ENCODE measurements at places on chromosomes 7 and 10.
A peak's percentile ranks its signal among the peaks of the same experiment; 100 is the strongest.

GRCh38 chr7:18018296-18019215, 9.1 kb downstream of the PRPS1L1 start:
- no peak for DNase-seq

DNA sequence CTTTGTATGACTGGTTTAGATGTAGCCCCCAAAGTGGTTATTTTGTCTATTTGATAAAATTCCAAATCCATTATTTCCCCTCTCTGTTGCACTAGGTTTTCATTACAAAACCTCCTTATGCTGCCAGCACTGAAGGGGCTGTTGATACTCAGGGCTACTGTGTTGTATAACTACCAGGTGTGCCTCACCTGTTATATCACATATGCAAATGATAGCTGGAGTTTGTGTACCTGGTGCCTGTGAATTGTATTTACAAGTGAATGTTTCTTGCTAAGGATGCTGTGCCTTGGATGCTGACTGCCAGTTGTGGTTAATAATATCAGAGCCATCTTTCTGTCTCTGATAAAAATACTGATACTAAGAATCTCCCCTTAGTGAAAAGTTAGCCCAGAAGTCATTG, 84.8 kb upstream of the CCDC6 start:
- DNase-seq, result no peak

DNA sequence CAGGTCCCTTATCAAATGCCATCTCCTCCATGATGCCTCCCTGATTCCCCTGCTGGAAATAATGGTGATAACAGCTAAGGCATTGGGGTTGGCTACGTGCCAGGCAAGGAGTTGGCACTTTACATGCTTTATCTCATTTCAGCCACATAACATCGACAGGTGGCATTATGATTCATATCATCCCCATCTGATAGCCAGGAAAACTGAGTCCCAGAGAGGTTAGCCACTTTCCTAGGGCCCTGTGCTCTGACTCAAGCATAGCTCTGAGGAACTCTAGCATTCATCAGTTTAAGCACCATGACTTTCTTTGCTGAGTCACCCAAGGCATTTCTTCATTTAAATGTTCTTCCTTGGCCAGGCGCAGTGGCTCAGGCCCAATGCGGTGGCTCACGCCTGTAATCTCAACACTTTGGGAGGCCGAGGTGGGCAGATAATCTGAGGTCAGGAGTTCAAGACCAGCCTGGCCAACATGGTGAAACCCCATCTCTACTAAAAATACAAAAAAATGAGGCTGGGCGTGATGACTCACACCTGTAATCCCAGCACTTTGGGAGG, 6.6 kb downstream of the LEP start:
- DNase-seq, result no peak

DNA sequence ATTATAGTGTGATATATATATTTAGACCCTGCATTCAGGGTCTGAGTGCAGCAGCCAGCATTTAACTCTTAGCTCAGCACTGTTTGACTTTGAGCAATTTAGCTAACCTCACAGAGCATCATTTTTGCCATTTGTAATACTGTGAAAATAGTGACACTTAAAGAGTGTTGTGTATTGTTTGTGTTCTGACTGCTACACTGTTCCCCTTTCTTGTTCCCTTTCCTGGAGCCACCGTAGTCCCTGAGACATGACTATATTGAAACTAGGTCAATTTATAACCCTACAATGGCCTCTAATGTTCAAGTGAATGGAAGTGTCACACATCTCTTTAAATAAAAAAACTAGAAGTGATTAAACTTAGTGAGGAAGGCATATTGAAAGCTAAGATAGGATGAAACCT, 20.3 kb upstream of the CD36 start:
- no peak for DNase-seq

- DNase-seq, result no peak
Measured at GRCh38 chr10:68869623-68870022, 31.5 kb upstream of the DDX50 start.

DNA sequence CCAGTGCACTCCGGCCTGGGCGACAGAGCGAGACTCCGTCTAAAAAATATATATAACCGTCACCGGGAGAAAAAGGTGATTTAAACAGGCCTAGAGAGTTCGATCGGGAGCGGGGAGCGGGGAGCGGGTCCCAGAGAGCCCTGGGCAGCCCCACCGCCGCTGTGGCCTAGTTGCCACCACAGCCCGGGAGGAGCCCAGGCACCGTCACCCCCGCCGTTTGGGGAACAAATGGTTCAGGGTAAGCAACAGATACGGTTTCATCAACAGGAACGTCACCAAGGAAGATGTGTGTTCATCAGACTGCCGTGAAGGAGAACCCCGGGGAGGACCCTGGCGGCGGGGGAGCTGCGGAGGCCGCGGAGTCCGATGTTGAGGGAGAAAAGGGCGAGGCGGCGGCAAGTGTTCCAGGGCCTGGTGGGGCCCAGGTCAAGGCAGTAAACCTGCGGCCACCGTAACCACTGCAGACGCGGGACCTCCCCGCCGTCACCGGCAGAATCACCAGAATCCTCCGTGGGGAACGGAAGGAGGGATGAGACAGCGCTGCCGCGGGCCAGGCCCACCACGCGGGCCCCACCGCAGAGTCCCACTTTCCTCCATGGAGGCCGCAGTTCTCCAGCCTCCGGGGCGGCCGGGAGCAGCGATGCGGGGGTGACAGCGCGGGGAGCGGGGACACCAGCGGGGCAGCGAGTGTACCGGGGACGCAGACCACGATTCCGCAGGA, 103.4 kb downstream of the GALNT11 start:
- DNase-seq, result no peak

DNA sequence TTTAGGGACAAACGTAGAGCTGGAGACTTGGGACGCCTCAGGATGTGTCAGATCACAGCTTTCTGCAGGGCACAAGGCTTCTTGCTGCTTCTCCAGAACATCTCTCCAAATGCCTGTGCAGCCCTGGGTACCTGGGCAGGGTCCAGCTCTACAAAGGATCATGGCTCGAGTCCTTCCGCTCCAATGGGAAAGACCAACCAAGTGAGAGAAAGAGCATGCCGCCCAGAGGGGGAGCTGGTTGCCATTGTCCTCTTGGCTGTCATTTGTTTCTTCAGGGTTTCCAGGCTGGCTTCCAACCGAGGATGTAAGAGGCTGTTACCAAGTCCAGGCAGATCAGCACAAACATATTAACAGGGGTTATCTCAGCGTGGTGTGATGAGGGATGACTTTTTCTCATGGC, 5.6 kb upstream of the LEP start:
- DNase-seq, result no peak

- no peak for DNase-seq
Measured at GRCh38 chr7:140333223-140333622, 65.1 kb downstream of the SLC37A3 start.

- peak; percentile 52 for DNase-seq
Measured at GRCh38 chr7:124779194-124779593, 13.6 kb upstream of the GPR37 start.

- DNase-seq, result peak; percentile 22
Measured at GRCh38 chr10:78974617-78975317, 94.0 kb upstream of the ZMIZ1 start.

- no peak for DNase-seq
Measured at GRCh38 chr7:17957871-17958270, 17.6 kb upstream of the SNX13 start.

DNA sequence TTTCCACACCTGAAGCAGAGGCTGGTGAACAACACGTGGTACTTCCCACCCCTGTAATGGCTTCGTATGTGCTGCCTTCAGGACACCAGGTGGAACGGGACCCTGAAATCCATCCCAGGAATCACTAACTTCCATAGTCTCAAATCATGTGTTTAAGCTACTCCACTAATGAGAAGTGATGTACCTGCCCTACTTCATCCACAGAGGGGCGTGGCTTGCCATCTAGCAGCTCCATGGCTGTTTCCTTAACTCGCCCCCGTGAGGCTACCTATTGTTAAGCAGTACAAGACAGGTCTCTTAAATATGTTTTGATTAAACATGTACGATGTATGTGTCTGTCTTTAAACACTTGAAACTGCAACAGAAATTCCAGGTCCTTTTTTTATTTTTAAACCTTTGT, 31.8 kb downstream of the ARL3 start:
- no peak for DNase-seq

GRCh38 chr10:69328380-69328735, 50.1 kb downstream of the HK1 start:
- no peak for DNase-seq

DNA sequence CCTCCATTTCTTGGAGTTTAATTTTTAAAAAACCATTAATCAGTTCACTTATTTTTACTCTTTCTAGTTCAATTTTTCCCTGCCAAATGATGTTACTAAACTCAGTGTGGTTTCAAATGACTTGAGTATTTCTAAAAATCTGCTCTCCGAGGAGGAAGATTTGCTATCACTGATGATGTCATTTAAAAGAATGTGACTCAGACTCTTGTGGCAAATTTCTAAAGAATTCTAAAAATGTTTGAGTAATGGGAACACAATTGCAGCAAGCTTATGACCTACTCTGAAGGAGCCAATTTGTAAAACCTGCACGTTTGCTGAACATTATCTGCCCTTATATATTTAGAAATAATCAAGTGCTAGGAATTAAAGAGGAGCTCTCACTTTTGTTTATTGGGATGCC, 88.6 kb downstream of the SPAG6 start:
- DNase-seq, result no peak

DNA sequence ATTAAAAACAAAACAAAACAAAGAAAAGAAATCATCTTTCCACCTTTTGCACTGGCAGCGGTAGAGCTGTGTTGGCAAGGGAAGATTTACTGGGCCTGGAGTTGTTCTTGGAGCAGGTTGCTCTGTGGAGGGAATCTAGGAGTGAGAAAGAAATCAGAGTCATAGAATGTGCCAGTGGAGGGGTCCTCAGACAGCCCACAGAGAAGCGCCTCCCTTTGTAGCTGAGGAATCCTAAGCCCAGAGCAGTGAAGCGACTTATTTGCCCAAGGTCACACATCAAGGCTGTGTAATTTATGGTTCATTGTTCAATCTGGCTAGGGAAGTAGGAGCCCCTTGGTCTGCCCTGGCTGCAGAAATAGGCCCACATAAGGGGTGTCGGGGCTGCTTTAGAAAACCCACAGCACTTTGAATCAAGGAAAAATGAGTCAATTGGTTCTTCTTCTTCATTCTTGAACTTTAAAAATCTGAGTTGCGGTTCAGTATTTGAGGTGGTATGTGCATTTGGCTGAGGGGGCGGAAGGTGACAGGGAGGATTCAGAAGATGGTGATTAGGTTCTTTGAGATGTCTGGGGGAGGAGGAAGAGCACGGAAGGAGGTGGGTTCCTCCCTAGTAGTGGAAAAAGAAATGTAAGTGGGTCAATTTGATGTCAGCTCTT, 253.7 kb downstream of the PTEN start:
- no peak for DNase-seq

- no peak for DNase-seq
Measured at GRCh38 chr10:79055892-79056291, 12.9 kb upstream of the ZMIZ1 start.

DNA sequence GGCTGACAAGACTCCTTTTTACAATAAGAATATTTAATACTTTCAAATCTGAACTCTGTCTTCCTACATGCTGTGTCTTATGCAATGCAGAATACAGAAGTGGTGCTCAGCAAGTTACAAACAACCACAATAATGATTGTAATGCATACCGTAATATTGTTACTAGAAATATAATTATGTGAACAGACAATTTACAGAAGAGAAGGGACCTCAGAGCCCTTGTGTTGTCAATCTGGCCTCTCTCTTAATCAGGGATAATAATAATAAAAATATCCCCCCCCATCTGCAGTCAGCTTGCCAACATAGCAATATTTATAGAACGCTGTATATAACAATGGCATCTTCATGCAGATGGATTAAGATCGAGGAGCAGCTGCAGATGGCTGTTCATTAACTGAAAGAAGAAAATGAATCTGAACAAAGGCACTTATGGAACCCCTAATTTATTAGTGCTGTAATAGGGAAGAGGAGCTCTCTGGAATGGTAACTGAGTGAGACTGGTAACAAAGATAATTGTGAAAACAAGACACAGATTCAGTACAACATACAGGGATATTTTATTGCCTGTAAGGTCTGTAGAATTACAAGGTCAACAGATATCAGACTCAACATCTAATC, 106.3 kb downstream of the TMEM26 start:
- no peak for DNase-seq

- DNase-seq, result no peak
Measured at GRCh38 chr7:70178787-70179186, 580.5 kb downstream of the AUTS2 start.

DNA sequence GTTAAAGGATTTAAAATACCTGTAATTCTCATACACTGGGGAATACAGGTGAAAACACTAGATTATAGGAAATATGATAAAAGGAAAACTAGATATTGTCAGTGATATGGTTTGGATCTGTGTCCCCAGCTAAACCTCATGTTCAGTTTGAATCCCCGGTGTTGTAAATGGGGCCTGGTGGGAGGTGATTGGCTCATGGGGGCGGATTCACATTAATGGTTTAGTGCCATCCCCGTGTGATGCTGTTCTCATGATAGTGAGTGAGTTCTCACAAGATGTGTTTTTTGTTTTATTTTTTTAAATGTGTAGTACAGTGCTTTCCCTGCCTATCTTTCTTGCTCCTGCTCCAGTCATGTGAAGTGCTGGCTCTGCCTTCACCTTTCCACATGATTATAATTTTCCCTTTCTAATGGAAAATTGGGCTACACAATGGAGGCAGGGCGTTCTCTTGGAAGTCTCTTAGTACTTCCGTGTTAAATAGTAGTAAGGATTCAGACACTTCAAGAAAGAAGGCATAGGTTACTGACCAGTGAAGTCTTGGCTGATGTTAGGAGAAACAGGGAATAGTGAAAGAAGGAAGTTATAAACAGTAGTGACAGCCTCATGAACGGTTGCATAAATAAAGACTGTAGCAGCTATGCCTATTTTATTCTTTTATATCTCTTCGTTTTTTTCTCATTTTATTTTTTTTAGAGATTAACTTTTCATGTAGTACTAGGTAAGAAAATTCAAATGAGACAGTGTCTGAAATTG, 386.4 kb downstream of the SUGCT start:
- DNase-seq, result no peak

- DNase-seq, result peak; percentile 34
Measured at GRCh38 chr7:7772397-7772821, 54.0 kb upstream of the RPA3 start.

DNA sequence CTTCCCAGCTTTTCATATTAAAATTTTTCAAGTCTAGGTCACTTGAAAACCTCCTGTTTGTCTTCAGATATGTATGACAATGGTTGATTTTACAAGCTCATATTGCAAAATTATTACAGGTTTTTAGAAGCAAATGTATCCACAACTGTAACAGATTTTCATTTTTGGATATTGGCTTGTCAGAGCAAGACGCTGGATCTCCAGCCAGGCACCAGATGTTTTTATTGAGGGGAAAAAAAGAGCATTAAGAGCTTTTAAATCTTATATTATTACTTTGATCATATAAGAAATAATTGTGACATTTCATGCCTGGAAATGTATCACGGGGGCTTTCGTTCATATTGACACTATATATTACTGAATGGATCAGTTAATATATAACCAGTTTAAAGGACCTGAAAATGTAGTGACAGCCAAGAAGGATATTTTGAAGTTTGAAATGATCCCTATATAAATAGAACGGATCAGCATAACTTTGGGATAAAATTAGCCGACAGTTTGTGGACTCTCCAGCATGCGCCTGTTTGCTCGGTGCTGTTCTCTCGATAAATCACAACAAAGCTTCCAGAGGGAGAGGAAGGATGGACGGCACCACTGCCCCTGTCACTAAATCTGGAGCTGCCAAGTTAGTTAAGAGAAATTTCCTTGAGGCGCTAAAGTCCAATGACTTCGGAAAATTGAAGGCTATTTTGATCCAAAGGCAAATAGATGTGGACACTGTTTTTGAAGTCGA, at the start of gene ASB4:
Gene ASB4 (plus strand): TSS at position 553 of the 733 bp plus-strand sequence. CDS start 29 bp downstream, at position 582.
- DNase-seq, result no peak

- no peak for DNase-seq
Measured at GRCh38 chr7:11743016-11743415, 89.0 kb downstream of the THSD7A start.

Data from SHP77 treated with DMSO at 0.1 percent for 48 hours (cell line).